Sciatic nerve (tissue), 2 donors: ENCODE measurements at places on chromosomes 3 and 15.

- no peak for DNase-seq
These were observed 291.7 kb downstream of the SUCLG2 start for GRCh38 chr3:67362686-67363085.

DNA sequence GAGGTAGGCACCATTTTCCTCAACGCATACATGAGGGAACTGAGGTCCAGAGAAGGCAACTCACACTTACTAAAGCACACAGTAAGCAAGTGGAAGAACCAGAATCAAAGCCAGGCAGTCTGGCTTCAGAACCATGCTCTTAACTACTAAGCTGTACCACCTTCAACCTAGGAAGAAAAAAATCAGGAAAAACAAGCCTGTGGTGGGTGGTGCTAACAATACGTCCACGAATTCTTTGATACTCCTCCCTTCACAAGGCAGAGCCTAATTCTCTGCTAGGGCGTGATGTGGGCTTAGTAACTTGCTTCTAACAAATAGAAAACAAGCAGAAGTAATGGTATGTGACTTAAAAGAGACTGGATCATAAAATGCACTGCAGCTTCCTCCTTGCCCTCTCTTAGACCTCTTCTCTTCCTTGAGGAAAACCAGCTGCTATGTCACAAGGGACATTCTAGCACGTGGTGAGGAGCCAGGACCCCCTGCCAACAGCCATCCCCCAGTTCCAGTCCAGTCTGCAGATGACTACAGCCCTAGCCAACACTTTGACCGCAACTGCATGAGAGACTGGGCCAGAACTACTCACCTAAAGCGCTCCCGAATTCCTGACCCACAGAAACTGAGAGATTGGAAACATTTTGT lies 36.9 kb downstream of the HACD2 start:
- DNase-seq, result no peak

DNA sequence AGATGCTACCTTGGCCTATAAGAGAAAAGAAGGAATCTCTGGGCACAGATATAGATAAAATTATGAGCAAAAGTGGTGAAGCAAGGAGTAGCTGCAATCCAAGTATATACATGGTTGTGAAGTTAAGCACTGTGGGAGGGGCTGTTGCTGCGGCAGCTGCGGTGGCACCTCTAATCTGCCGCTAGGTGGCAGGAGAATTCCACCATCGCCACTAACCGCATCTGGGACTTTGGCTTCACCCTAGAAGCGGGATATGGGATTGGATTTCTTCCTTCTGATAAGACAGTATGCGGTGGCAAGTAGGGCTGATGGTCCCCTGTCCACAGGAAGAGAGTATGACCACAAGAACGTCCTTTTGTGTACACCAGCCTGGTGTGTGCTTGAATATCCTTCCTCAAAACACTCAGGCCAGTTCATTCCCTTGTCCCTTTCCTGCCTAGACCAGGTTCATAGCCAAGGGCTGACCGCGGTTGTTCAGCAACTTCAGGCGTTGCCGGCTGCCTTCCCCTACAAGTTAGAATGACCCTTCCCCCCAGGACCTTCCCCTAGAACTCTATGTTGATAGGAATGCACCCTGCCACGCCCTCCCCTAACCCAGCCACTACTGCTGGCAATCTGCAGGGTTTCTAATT lies 5.1 kb downstream of the MAGEL2 start:
- peak; percentile 72 for DNase-seq

DNA sequence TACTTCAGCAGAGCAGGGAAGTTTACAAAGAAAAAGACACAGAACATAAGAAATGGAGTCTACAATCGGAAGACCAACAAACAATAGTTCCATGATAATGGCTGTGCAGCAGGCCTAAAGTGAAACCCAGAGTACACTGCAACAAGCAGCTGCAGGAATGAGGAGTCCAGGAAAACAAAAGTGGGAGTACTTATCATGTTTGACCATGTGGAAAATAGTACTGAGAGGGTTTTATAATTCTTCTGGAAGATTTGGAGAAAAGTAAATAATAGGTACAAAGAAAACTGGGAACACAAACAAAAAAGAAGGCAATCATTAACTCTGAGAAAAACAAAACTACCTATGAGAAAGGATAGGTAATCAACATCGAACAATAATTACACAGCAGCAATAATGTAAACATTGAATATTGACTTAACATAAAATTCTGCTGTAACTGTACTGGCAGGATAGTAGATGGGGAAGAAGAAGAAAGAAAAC lies 87.5 kb downstream of the NEK10 start:
- DNase-seq, result no peak

GRCh38 chr3:30102356-30102755 lies 504.0 kb upstream of the TGFBR2 start:
- DNase-seq, result no peak

- DNase-seq, result no peak
These were observed 2.7 kb downstream of the LMAN1L start for GRCh38 chr15:74815121-74815934.

DNA sequence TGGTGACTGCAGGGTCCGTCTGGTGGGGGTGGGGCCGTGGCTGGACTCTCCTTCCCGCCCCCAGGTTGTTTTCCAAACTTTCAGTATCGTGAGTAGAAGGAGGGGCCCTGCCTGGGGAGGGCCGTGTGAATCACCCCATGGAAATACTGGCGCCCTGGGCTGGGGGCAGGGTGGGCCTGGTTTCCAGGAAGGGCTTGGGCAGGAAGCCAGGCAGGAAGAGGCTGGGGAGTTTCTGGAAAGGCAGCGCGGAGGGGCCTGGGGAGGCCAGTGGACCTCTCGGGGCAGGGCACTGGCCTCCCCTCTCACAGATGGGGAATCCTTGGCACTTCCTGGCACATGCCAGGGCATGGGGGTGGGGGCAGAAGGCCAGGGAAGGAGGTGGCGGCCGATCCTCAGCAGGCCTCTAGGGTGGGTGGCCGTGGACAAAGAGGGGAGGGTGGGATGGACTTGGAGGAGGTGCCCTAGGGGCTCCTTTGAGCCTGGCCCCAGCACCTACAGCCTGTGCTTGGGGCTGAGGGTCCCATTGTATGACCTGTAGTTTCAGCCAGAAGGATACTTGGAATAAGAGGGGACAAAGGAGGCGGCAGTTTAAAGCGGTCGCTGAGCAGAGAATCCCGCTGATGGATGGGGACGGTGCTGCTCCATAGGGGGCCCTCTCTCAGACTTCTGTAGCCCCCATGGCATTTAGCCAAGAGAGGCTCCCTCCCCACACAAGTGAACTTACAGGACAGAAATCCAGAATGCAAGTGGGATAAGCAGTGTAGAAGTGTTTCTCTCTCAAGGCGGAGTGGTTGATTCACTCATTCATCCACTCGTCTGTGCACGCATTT lies 56.5 kb upstream of the GATA2 start:
- DNase-seq, result peak; percentile 72
